NCI-H187 treated with DMSO at 0.1 percent for 48 hours (cell line): ENCODE measurements at places on chromosomes 4 and X.

- no peak for DNase-seq
Observed at GRCh38 chr4:53150631-53151488, 215.0 kb downstream of the SCFD2 start.

DNA sequence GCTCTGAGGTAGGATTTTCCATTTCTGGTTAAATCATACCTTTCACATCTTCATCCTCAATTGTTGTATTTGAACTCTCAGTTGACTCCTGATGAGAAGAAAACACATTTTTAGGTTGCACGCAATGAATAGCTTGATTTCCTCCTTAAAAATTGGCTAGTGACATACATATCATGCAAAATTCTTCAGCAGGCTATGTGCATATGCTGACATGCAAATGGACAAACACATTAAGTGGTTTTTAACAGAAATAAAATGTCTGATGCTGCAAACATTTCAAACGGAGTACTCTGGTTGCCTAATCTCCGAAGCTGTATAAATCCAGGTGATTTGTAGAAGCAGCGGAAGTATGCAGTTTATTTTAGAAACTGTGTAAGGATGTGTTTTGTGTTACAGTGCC lies 261.1 kb downstream of the CAMK2D start:
- DNase-seq = no peak

DNA sequence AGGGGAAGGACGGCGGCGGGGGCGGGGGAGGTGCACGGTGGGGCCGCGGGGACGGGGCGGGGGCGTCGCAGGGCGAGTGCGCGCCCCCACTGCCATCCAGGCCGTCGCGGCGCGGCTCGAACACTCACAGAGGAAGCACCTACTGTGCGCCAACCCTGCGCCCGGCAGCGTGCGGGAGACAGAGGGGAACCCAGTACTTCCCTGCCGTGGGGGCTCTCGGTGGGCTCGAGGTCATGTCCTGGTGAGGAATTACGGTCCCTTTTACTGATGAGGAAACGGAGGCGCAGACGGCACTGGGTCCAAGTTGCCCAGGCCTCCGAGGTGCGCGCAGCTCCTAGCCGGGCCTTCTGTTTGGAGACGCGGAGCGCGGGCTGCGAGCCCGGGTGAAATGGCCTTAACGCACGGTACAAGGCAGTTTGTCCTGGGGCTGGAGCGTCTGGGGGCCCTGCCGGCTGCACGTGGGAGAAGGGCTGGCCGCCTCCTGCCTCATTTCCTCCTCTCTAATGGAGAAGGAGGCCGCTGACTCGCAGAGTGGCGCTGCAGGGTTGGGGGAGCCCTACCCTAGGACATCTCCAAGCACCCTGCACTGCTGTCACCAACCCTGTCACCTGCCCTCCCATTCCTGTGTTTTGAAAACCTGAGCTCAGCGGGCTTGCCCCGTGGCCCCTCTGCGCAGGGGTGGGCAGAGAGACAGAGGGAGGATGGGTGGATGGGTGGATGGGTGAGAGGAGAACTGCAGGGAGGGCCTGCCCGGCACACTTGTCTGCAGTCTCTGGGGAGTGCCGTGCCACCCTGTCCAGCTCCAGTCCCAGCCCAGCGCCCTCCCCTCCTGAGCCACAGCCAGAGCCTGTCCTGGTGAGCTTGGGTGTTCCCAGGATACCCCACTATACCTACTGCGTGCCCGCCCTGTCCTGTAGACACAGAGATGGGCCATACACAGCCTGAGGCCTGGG lies 106.0 kb downstream of the ADRA2C start:
- no peak for DNase-seq

- no peak for DNase-seq
Observed at GRCh38 chr4:11698033-11698432, 269.3 kb upstream of the HS3ST1 start.
